ENCODE measurements at places on chromosomes 1 and 21.

DNA sequence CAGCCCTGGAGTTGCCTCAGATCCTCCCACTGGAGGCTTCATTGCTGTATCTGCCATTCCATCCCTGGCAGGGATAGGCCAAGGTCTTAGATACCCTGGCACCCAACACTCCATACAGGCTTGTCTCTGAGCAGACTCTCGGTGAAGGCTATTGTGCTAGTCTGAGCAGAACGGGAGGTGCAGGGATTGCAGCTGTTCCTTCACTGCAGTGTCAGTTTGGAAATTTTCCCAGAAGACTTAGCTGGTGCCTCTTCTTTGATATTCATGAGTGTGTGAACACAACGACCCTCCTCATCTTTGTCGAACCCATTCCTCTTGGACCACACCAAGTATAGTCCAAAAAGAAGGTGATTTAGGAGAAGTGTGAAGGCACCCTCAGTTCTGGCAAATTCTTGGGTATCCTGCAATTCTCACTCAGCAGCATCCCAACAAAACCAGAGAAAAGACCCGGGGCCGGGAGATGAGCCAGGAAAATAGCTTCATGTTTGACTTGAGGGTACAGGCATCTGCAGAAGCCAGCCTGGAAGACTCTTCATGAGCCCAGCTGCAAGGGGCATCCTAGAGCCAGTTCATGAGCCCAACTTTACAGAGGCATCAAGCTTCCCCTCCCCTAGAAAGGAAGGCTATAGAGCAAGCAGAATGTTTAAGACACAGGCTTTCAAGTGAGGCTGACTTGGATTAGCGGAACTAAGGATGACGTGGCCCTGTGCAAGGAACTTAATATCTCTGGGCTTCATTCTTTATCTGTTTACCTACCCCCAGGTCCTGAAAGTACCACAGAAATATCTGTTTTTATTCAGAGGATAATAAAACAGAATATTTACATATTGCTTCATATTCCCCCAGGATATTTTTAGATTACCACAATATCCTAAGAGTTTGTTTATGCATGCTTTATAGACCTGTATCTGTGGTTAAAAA lies 38.8 kb upstream of the HAO2 start:
- DNase-seq, result no peak

DNA sequence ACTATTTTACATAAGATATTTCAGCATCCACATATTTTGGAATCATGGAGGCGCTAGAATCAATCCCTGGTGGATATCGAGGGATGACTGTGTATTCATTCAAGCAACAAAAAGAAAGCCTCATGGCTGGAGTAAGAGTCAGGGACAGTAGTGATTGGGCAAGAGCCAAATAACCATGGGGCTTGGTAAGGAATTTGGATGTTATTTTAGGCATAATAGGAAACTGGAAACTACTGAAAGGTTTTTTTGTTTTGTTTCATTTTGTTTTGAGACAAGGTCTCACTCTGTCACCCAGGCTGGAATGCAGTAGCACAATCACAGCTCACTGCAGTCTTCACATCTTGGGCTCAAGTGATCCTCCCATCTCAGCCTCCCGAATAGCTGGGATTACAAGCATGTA lies 33.8 kb upstream of the EYA3 start:
- DNase-seq, result no peak

- DNase-seq, result no peak
These were observed 252.4 kb upstream of the AJAP1 start for GRCh38 chr1:4402032-4402431.

GRCh38 chr1:185896863-185897262 lies 162.7 kb downstream of the HMCN1 start:
- DNase-seq, result no peak

DNA sequence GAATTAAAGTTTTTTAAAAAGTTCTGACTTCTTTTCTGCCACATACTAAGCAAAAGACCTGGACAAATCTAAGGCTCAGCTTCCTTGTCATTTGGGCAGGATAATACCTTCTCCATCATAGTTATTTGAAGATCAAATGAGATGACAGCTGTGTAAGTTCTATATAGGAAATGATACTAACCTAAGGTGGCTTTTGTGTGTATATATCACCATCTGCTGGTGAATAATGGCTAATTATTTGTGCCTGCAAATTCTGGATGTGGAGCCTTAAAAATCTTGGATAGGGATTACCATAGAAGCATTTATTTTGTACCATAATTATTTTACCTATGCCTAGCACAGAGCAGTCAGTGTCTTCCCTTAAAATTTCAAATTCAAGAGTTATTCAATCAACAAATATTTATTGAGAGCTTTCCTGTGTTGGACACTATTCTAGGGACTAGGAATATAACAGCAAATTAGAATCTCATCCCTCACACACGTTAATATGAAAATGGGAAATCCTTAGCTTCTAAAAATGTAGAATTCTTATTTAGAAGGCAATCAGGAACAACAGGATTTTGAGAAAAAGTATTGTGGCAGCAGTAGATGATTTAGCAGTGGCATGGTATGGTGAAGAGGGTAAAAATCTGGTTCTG lies 89.8 kb downstream of the TMEM200B start:
- no peak for DNase-seq

GRCh38 chr1:9332513-9333143 lies 39.9 kb downstream of the SPSB1 start:
- DNase-seq, result no peak

GRCh38 chr21:32515874-32516273 lies 69.4 kb downstream of the TCP10L start:
- DNase-seq, result no peak

DNA sequence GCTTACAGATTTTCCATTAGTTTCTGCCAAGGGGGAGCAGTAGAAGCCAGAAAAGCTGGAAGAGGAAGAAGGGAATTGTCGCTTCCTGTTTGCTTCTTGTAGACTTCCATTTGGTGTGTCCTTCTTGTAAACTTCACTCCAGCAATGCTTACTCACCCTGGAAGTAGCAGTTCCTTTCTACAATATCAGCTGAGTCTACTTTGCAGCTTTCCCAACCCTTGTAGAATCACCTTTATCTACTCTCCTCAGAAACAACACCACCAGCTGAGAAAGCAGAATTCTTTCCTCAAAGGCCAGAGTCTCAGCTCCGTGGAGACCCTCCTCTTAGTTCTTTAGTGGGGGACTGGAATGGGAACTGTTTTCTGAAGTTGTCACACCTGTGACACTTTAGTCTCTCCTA lies 1136.7 kb upstream of the TMPRSS15 start:
- no peak for DNase-seq

DNA sequence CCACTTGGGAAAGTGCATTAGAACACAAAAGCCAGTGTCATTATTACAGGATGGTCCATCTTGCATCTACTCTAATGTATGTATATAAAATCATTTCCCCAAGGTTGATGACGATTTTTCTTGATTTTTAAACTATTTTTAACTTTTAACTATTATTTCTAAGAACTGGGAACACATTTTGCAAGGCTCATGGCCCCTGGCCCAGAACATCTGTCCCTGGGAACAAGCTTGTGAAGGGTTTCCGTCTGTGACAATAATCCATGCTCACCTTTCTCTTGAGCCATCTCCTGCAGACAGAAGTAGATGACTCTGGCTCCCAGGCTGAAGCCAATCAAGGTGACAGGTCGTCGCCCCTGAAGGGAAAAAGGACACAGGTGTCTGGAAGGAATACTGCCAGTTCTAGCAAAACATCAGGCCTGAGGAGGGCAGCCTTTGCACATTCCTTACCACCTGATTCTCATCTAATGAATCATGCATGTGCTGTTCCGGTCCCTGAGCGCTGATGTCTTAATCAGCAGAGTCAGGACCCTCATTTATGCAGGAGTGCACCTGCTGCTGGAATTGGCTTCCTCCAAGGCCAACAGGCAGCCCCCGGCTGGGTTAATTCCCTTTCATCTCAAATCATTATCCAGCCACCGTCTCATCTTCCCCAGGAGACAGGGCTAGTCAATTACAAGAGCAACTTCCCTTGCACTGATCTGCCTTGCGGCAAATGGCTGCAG lies 62.5 kb downstream of the TMCO4 start:
- DNase-seq, result no peak
